ENCODE measurements at places on chromosomes 2 and 18.

DNA sequence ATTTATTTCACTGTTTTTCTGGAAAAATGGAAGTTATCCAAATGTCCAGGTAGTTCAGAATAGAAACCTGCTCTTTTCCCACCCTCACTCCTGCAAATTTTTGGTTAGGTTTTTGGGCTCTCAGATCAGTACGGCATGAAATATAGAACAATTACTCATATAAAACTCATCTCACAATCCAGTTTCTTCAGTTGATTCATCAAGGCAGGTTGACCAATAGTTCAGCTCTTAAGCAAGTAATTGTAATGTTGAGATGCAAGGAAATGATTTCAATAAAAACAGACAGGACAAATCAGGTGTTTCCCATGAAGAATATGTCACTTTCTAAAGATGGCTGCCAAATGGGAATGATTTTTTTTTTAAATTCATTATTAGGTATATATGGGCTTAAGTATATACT is 2.0 kb downstream of the RAB27B start:
- no peak for DNase-seq

GRCh38 chr2:32064713-32065112 is 1.4 kb downstream of the SPAST start:
- DNase-seq = no peak

DNA sequence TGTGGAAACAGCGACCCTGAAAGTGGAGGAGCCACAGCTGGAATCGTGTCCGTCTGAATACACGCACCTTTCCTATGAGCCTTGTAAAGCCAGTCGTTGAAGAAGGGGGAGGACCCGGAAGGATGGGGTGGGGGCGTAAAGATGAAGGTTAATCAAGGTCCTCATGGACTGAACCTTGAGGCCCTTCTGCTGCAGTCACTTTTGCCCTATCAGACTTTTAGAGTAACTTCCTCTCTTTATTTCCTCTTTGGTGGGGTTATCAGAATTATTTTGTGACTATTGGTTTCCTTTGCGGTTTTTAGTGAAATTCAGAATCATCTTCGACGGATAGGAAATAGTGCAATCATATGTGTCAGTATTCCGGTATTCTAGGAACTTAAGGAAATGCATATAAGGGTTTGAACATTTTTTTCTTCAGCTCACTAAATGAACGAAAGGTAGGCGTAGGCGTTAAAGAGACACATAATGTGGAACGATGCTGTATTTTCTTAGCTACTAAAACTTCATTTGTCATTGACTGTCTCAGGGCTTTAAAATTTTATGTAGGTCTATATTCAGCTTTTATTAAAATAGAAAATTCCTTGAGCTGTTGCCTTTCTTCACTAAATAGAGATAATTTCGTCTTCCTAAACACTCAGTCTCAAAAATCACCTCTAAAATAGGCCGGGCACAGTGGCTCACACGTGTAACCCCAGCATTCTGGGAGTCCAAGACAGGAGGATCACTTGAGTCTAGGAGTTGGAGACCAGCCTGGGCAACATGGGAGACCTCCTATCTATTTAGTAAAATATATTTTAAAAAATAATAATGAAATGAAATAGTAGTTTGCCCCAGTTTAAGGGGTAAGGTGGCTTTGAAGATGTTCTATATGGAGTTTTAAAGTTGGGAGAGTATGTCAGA is 1.4 kb upstream of the YES1 start:
- no peak for DNase-seq

DNA sequence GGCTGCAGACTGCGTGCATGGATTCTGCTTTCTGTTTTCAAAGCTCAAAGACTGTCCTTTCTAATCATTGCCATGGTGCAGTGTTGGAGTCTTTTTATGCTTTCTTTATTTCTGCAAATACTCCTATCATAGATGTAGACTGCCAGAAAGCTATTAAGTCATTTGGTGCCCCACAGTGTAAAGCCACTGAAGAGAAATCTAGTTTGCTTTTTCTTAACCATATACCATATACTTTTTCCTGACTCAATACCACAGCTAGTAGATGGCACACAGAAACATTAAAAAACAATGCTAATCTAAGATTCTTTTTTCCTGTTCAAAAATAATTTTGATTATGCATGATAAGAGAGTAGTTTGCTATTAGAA is 109.9 kb upstream of the RAB27B start:
- no peak for DNase-seq

DNA sequence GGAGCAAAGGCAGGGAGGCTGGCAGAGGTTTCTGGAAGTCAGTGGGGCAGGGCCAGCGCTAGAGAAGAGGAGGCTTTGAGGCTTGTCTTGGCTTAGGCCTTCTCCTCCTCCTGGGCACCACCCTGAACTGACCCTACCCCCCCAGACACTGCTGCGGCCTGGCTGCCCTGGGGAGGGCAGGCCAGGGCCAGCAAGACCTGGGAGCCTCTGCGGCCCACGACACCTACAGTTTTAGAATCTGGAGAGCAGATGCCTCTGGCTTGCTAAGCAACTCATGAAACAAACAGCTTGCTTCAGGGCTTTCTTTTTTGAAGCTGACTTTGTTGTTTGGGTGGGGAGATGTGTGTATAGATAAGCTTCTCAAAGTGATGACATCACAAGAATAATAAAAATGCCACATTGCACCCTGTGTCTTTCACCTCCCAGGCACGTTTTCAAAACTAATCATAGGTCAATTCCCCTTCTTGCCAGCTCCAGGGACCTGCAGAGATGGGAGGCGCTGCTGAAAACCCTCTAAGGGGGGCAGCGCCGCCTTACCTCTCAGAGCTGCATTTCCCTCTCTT is 46.2 kb upstream of the SMAD7 start:
- no peak for DNase-seq

DNA sequence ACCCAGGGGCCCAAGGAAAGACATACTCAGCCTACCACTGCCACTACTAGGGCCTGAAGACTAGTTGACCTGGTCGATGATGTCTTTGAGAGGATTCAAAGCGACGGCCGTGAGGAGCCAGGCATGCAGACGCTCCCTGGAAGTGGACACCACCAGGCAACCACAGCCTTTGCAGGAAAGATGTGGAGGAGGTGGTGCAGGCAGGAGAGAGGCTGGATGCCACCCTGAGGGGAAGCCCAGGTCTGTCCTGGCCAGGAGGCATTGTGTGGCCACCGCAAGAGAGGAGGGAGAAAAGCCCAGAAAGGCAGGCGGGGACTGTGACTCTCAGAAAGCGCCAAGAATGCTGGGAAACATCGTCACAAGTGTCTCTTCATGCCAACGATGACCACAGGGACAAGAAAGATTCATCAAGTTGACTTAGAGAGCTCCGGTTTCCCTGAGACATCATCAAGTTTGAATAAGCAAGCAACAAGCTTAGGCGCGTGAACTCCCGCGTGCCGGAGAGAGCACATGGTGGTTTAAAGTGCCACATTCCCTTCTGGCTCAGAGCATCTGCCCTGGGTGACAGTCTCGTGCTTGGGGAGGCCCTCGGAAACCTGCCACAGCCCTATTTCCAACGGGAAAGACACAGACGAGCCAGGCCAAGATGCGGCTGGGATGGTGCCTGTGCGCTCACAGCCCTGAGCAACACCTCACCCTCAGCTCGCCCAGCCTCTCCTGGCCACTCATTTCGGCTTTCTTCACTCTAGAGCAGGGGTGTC is 464.5 kb upstream of the SALL3 start:
- DNase-seq = no peak

DNA sequence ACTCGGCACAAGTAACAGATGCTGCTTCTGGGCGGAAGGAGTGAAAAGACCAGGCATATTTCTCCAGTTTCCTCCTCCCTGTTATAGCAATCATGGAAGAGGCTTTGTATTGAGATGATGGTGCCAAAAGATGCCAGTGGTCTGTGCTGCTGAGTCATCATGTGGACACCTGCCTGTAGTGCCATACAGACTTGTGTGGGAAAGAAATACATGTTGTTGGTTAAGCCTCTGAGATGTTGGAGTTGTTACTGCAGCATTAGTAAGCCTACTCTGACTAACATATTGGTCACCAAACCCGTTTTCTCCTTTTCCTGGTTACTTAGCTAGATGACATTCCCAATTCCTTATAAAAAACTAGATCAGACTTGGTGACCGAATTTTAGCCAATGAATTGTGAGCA is 356.9 kb downstream of the ZNF521 start:
- no peak for DNase-seq

GRCh38 chr2:225309516-225309915 is 90.0 kb upstream of the NYAP2 start:
- no peak for DNase-seq

- DNase-seq = no peak
Observed at GRCh38 chr18:43322132-43322531, 44.8 kb upstream of the SYT4 start.

DNA sequence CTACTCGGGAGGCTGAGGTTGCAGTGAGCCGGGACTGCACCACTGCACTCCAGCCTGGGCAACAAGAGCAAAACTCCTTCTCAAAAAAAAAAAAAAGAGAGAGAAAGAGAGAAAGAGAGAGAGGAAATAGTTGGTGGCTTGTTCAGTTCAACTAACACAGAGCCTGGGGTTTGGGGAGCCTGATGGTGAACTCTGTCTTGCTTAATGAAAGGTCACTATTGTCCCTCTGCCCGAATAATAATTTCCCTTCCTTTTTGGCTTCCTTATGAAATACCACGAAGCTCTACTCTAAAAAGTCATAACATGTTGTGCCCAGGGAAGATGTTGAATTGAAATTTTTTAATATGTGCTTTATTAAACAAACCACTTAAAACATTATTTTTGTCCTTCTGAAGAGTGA is 17.3 kb downstream of the BCL2 start:
- DNase-seq = no peak

DNA sequence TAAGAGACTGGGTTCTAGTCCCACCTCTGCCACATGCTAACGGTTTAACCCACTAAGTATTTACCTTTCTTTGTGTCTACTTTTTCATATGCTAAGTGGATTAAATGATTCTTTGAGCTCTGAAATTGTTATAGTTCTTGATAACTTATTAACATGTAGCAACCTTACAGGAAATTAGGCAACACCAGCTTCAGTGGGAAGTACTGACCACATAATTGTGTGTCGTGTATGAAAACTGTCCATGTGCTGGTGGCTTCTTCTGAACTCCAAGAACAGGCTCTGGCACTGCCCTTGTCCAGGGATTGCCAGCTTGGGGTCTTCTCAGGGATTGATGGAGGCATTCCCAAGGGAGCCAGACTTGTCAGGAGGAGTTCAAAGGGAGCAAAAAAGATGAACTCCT is 427.7 kb downstream of the TGIF1 start:
- no peak for DNase-seq

- no peak for DNase-seq
Observed at GRCh38 chr18:21210278-21210677, 31.8 kb upstream of the GREB1L start.

GRCh38 chr2:58860586-58860985 is 619.5 kb upstream of the FANCL start:
- DNase-seq = no peak

- DNase-seq = no peak
Observed at GRCh38 chr2:68588589-68588988, 54.8 kb upstream of the PROKR1 start.

DNA sequence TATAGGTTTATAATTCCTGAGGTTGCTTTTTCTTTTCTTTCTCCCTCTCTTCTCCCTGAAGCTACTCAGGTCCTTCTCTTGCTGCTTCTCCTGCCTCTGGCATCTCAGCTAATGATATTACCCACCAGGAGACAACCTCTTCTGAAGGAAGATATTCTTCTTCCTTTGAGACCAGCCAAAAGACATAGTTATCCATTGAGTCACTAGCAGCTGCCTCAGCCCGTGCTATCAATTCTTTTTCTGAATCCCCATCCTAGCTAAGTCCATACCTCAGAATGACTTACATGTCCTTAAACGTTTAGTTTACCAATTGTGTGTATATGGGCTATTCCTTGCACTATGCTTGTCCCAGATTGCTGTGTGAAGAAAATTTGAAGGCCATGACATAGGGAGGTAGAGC is 25.0 kb upstream of the RNF103 start:
- no peak for DNase-seq

DNA sequence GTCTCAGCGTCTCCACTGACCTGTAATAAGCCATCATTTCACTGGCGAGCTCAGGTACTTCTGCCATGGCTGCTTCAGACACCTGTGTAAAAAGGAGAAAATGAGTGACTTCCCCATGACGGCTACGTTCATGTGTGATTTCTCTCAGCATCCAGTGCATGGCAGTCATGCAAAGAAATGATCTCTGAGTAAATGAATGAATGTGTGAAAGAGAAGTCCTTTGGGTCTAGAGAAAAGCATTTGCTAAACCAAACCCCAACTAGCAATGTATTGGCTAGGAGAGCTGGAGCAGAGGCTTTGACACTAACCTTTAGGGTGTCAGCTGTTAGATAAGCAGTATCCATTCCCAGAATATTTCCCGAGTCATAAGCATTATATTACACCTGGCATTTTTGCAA is 417 bp downstream of the IL1B start:
- DNase-seq = no peak

DNA sequence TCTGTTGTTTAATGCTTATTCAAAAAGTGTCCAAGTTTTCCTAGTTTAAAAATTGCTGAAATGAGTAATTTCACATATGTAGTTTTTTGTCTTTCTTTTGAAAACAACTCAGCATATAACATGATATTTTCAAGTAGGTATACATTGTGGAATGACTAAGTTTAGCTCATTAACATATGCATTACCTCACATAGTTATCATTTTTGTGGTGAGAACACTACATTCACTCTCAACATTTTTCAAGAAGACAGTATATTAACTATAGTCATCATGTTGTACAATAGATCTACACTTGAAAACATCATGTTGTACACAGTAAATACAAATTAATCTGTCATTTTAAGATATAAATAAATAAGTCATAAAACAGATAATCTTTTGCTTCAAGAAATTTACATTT is 340.0 kb downstream of the CCDC85A start:
- DNase-seq = no peak

- no peak for DNase-seq
Observed at GRCh38 chr2:219142329-219142728, 18.3 kb downstream of the NHEJ1 start.

DNA sequence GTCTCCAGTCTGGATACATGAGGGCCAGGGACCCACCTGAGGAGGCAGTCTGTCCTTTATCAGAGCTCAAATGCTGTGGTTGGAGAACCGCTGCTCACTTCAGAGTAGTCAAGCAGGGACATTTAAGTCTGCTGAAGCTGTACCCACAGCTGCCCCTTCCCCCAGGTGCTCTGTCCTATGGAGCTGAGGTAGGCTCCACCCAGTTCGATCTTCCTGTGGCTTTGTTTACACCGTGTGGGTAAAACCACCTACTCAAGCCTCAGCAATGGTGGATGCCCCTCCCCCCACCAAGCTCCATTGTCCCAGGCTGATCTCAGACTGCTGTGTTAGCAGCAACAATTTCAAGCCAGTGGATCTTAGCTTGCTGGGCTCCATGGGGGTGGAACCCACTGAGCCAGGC is 731.4 kb upstream of the HS6ST1 start:
- DNase-seq = peak; percentile 29

GRCh38 chr2:229780856-229781773 is 66.8 kb upstream of the DNER start:
- no peak for DNase-seq

- no peak for DNase-seq
Observed at GRCh38 chr2:54366487-54367280, 89.4 kb upstream of the SPTBN1 start.

All from NCI-H510A (cell line).